Panc1 (cell line): ENCODE measurements at places on chromosomes 12 and 14.
A peak's percentile ranks its signal among the peaks of the same experiment; 100 is the strongest.

DNA sequence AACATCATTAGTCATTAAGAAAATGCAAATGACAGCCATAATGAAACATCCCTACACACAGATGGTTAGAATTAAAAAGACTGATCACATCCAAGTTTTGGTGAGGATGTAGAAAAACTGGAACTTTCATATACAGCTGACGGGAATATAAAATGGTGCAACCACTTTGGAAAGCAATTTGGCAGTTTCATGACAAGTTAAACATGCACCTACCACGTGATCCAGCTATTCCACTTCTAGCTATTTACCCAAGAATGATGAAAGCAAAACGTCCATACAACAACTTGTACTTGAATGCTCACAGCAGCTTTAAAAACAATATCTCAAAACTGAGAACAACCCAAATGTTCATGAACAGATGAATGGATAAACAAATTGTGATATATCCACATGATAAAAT lies 77.9 kb upstream of the AVPR1A start:
- no peak for DNase-seq

GRCh38 chr12:23703051-23703450 lies 246.4 kb downstream of the SOX5 start:
- DNase-seq, result no peak

DNA sequence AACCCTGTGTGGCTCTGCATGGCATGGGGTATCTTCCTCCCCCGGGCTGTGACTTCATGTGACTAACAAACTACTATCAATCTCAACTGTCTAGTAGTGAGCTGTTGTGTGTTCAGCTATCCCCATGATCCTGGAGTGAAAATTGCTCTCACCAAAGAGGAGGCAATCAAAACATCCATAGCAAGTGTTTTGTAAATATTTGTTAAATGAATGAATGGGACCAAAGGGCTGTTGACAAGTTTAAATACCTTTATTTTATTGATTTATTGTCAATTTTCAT lies 138.1 kb upstream of the CPM start:
- no peak for DNase-seq

- DNase-seq, result no peak
Observed at GRCh38 chr12:121170611-121171260, 38.1 kb downstream of the P2RX7 start.

DNA sequence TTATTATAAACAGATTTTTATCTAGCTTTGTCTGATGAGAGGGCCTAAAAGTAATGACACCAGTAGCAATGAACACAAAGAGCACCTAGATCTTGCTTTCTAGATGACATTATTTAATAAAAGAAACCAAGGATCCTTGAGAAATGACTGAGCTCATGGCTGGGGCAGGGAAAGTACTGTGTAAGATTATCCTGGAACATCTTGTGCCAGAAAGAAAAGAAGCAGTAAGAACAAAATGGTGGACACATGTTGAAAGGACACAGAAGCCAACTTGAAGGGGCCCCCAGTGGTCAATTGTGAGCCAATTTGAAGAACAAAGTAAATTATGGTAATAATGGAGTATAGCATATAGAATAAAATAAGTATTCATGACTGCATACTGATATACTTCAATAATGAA lies 10.0 kb downstream of the IFNG-AS1 start:
- no peak for DNase-seq

GRCh38 chr14:23421594-23421993 lies 13.5 kb upstream of the MYH6 start:
- no peak for DNase-seq

DNA sequence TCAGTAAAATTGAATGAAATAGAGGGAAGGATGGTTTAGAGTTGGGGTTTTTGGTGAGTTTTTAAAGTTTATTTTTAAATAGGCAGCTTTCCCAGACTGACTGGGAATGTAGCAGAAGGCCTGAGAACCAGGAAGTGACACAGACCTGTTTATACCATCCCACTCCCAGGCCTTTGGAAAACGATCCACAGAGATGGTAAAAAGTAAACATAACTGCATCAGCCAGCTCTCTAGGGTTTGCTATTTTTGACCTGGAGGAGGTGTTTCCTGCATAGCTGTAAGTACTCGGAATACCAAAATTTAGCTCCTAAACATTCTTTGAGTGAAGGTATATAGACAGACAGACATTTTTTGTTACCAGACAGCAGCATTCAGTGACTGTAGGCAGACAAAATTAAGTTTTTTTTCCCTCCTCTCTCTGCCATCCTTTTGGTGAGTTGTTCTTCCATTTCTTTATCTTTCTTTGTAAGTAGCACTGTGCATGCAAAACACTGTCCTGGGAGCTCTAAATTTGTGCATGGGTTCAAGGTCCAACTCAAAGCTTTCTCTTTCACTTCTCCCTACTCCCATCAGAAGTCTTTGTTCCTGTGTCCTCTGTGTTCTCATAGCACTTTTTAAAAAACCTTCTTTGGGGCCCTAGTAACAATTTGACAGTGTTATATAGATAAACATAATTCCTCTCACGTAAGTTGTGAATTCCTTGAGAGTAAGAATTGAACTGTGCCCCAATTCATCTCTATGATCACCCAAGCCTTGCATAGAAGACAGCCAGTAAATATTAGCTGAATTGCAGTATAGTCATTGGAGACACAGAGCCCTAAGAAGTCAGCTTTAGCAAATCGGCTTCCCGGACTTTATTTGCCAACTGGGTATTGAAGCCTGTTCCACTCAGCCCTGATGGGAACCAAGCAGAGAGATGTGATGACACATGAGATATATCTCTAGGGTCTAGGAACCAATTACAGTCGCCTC lies 37.4 kb downstream of the SUSD6 start:
- peak; percentile 39 for DNase-seq

DNA sequence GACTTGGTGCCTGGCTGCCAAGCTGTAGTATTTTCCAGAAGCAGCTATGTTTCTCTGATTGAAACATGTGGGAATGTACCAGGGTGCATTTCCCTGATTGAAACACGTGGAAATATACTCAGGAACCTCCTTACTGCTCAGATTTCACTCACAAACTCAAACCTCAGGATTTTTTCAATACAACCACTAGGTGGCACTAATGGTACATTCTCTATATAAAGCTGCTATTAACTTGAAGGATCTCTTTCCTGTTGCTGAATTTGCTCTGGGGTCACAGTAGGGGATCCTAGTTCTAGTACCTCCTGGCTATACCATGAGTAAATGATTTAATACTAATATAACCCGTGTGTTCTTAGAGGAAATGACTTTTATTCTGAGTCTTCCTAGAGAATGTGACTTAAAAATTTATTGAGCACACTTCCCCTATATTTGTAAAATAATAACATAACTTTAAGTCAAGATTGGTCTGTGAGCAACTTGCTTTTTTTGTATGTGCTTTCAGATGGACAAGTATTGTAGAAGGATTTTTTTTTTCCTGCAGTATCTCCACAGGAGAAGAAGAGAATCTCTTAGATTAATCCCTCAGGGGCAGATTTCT lies 173.8 kb upstream of the MIS18BP1 start:
- DNase-seq, result peak; percentile 12

DNA sequence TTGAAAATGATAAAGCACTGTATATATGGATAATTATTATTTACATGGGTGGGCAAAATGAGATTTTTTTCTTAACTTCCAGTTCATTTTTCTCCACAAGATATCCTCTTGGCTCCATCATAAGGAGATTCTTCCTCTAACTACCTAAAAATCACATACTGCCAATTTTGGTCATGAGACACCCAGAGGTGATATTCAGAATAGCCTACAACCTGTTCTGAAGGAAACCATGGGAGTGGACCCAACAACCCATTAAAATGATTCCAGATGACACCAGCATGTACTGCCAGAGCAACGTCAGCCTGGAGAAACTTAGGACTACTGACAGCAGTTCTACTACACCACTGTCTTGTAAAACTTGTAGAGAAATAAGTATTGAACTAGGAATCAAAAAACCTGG lies 136.3 kb upstream of the TMPO start:
- no peak for DNase-seq

GRCh38 chr14:100715332-100715731 lies 11.4 kb upstream of the DLK1 start:
- no peak for DNase-seq
